ENCODE measurements at places on chromosomes 5 and 9.

GRCh38 chr9:135355521-135356011 is 124.0 kb upstream of the PPP1R26 start:
- no peak for DNase-seq

DNA sequence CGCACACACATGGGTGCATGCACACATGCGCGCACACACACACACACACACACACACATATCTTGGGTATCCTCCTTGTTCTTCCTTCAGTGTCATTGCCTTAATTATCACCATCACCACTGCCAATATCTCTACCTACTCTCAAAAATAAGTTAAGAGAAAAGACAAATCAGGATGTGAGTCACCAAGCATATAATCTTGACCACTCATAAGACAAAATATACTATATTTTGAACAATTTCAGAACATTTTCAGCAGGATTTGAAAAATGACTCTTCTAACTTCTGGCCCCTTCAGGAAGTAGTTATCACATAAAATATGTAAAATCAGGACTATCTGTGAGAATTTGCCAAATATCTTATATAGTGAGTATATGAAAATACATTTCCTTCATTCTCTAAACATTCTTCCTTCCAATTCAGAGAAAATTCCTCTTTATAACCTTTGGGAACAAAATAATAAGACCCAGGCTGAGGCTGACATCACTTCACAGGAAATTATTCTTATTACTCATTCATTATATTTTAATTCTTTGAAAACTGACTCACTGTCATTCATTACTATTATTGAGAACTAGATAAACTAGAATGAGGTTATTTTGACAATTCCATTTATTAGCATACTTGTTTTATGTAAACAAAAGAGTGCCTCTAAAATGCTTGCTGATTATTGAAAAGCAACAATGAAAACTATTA is 772.0 kb upstream of the ACO1 start:
- no peak for DNase-seq

DNA sequence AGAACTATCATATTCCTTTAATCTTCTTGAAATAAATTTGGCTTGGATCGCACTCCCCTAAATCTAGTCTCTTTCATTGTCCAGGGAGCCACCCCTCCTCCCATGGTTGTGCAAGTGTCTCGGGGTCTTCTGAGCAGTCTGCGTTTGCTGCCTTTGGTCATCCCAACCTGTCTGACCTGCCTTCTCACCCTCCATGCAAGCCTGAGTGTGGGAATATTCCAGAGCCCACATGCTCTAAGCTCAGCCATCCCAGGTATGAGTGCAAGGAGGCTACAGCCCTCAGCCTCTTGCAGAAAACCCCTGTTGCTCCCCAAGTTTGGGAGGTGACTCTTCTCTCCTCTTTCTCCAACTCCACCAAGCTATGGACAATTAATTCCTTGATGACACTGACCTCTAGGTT is 7.7 kb upstream of the CTSL start:
- no peak for DNase-seq

- DNase-seq, result no peak
Measured at GRCh38 chr9:130770679-130771442, 64.2 kb upstream of the ABL1 start.

DNA sequence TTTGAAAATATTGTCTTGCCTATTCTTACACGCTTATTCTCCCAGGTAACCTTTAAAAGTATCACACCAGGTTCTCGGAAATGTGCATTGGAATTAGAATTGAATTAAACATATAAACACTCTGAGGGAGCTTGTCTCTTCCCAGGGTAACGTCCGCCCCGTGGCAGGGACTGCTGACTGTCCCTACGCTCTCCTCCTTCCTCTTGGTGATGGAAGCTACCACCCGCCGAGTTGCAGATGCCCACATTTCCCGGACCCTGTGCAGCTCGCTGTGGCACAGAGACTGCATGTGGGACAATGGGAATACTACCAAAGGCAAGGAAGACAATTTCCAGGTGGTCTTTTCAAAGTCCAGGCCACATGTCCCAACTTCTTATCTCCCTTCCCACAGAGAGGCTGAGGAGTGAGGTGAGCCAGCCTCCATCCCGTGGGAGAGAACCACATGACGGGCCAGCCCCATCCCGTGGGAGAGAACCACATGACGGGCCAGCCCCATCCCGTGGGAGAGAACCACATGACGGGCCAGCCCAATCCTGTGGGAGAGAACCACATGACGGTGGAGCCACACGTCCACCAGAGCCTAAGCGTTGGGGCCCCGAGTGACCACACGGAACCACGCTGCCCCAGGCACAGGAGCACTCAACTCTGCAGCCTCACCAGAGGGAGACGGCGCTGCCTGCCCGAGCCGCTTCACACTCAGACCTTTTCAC is 249.4 kb upstream of the IRX1 start:
- DNase-seq, result no peak

GRCh38 chr9:123438321-123438720 is 82.3 kb downstream of the CRB2 start:
- no peak for DNase-seq

- DNase-seq, result no peak
Measured at GRCh38 chr5:6699357-6699756, 13.9 kb upstream of the TENT4A start.

DNA sequence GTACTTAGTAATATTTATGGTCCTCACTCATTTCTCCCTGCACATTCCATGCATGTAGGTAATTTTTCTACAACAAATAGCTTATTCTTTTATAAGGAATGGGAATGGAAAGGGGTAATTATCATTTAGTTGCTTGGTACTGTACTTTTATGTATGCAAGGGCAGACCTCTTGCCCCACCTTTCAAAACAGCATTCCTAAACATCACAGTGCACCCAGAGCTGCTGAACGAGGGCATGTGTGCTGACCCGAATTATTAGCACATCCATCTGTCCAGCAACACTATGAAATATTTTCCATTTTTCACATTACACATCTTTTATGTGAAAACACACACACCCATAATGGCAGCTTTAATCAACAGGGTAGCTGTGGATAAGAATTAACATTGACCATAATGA is 228.6 kb upstream of the ARRDC3 start:
- DNase-seq, result no peak

- DNase-seq, result no peak
Measured at GRCh38 chr9:126341902-126342301, 15.3 kb downstream of the MVB12B start.

DNA sequence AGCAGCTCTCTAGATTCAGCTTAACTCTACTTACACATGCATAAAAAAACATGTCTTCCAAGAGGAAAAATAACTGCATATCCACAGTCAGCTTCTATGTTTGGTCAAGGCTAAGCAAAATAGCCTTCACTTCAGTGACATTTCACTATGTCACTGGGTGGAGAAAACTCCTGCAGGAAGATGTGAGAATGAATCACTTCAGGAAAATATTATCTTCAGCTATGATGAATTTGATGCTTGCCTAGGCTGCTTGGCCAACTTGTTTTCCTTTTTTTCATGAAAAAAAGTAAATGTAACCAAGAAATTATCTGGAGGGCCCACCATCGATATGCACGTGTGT is 143.0 kb upstream of the ZNF608 start:
- DNase-seq, result no peak

DNA sequence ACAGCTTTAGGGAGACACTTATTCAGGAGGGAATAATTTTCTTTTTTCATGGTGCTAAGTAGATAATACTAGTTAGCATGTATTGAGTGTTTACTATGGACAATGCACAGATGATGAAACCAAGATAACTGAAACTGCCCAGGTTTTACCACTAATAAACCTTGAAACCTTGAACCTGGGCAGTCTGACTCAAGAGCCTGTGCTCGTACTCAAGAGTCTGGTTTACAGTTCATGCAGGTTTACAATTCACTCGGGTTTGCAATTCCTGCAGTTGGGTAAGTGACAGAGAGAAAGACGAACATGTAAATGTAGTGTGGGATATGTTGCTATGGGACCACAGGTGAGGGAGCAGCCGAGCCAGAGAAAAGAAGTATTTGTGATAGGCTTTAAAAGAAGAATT is 28.2 kb downstream of the NUP214 start:
- no peak for DNase-seq

DNA sequence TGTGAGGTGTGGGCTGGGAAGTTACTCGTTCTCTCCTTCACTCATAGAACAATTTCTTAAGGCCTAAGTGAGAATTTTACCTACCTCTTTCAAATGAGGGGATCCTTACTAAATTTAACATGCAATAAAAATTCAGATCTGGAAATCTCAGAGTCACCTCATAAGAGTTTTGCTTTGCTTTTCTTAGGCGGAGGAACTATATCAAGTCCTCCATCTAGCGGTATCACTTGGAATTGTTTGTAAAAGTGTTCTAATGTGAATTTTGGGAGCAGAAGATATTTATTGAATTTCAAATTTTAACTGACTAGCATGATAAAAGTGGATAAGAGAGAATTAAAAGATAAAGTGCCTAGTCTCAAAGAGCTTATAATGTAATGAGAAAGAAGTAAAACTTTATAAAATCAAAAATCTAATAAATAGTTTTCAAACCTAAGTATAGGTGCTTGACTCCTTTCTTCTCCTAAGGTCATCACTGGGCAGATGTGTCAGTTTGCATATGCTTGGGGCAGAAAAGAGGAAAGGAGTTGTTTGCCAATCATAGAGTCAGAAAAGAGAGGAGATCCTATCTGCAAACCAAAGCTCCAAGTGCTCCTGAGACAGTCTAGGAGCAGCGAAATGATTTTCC is 145.7 kb upstream of the DAB2 start:
- DNase-seq, result no peak

All from GM04503 (cell line).